ENCODE measurements at places on chromosomes 11 and 22.

- DNase-seq = no peak
Measured at GRCh38 chr11:57421805-57422204, 5.1 kb downstream of the SLC43A3 start.

DNA sequence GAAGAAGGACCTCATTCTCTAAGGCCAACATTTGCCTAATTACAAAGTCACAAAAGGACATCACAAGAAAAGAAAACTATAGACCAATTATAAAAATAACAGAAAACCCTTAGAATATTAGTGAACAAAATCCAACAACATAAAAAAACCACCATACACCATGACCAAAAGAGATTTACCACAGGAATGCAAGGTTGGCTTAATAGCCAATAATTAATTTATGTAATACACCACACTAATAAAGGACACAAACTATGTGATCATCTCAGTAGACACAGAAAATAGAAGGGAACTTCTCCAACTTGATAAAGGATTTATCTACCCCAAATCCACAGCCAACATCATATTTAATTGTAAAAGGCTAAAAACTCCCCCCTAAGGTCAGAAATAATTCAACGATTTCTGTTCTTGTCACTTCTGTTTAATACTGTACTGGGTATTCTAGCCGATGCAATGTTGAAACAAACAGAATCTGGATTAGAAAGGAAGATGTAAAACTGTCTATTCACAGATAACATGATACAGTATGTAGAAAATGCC, 24.9 kb downstream of the CLTCL1 start:
- DNase-seq = no peak

DNA sequence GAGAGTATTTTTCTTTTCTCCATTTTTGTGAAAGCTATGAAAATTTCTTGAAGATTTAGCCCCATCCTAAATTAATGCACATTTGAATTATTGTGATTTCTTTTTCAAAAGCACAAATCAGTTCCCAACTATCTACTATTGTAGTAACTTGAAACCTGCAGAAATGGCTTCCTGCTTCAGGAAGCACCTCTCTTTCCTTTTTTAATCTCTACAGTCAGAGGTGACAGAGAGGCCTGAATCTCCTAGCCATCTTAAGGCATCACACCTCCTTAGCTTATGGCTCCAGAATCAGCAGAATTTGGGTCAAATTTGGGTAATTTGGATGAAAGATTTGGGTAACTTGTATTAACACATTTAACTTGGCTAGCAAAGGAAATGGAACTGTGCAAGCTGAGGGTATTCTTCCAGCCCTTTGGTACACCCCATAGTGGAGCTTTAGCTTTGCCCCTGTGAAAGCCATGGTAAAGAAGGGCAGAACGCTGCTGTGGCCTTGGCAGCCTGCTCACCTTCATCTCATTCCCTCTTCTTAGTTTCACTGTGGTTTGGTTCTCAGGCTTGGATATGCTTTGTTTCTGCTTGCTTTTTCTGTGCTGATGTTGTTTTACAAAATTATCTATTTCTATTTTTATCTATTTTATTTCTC, 16.2 kb downstream of the TBCEL start:
- no peak for DNase-seq

DNA sequence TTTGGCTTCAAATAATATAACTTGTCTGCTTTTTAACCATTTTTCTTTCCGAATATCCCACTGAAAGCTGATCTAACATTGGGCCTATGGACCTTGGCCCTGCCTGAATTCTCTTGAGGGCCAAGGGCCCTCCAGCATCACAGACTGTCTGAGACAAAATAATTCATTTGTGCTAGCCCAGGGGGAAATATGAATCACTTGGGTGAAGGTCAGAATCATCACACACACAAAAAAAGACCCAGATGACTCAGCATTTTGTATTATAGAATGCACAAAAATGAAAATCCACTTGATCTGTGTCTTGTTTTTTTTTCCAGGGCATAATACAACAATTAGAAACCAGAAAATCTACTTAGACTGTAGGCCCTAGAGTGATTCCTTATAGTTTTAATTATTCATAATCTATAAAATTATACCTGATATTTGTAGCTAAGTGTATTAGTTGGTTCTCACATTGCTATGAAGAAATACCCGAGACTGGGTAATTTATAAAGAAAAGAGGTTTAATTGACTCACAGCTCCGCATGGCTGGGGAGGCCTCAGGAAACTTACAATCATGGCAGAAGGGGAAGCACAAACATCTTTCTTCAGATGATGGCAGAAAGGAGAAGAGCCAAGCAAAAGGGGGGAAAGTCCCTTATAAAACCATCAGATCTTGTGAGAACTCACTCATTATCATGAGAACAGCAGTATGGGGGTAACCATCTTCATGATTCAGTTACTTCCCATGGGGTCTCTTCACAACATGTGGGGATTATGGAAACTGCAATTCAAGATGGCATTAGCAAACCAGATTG, 15.6 kb upstream of the RDX start:
- DNase-seq = no peak

- no peak for DNase-seq
Measured at GRCh38 chr11:124454552-124454951, 9.1 kb upstream of the OR8B8 start.

- DNase-seq = no peak
Measured at GRCh38 chr11:122711831-122712381, 56.4 kb downstream of the UBASH3B start.

DNA sequence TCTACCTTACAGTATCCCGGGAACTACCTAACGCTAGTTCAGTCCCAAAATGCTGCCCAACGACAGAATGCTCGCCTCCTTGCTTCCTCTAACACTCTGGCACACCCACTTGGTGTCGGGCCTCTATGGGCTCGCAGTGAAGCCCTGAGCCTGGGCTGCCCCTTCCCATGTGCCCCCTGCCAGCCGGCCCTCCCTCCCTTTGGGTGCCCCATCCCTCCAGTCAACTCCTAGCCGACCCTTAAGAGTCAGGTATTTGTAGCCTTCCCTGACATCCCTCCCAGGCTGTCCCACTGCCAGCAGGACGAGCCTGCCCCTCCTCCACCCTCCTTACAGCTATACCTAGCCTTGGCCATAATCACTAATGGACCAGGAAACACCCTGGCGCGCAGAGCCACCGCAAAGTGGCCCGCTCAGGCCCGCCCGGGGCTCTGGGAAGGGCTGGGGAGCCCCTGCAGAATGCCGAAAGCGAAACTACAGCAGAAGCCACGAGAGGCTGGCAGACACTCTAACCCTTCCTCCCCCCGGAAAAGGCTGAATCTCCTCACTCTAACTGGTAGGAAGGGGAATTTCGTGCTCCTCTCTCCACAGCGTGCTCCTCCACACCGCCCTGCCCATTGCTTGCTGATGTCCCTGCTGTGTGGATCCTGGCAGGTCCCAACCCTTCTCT, 8.2 kb downstream of the CBX7 start:
- peak; percentile 90 for DNase-seq
